ENCODE measurements at places on chromosomes 1 and 21.

- ATAC-seq = no peak
Measured at GRCh38 chr1:204437796-204438570, 26.4 kb upstream of the PPP1R15B start.

DNA sequence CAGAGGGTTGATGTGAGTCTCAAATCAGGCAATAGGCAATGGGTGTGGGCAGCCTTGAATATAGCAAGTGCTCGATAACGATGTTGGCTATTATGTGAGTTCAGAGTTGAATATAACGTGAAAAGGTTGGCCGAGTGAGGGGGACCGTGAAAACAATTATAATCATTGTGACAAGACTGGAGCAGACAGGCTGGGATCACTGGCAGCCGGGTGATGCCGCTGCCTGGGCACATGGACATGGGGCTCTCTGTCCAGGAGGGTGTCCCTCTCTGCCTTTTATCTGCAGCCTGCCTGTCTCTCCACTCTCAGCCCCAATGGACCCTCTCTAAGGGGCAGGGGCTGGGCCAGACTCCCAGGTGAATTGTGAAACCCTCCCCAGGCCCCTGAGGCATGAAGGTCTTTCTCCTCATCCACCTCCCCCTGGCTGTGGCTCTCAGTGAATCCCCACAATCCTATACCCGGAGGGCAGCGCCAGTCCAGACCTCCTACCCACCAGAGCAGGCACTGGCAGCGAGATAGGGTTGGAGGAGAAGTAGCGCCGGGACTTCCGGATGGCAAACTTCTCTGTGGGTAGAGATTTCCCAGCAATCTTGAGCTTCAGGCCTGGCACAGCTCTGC lies 36.4 kb downstream of the TTC39A start:
- ATAC-seq = no peak

DNA sequence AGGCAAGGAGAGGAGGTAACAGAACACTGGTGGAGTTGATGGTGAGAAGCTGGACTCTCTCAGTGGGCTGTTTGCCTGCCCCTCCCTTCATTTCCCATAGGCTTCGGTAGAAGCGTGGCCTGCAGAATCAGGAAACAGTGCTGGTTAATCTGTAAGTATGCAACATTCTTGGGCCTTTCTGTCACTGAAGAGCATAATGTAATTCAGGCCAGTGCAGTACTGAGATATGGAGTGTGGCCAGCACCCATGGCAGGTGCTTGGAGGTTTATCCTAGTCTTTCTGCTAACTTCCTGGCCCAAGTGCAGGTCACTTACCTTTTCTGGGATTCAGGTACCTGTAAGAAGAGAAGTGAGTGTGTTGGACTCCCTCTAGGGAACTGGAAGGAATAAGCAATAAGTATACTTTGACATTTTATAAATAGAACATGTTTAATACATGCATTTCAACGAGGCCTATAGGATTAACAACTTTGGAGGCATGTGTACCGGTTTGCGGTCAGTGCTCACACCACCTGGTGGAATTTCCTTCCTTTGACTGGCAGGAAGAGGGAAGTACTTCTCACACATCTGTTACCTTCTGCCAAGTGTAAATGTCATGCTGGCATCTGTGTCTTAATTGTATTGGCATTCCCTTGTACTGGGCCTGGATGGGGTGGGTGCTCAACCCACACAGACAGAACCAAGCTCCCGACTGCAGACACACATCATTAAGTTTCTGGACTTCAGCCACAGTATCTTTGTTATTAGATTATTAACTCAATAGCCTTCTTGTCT lies 105.5 kb downstream of the KIF26B start:
- no peak for ATAC-seq

GRCh38 chr1:25063591-25064416 lies 133.7 kb upstream of the RUNX3 start:
- ATAC-seq = no peak

GRCh38 chr1:205350124-205350523 lies 6.6 kb downstream of the KLHDC8A start:
- ATAC-seq = peak; percentile 65

GRCh38 chr1:29128739-29129138 lies 5.0 kb upstream of the TMEM200B start:
- no peak for ATAC-seq

DNA sequence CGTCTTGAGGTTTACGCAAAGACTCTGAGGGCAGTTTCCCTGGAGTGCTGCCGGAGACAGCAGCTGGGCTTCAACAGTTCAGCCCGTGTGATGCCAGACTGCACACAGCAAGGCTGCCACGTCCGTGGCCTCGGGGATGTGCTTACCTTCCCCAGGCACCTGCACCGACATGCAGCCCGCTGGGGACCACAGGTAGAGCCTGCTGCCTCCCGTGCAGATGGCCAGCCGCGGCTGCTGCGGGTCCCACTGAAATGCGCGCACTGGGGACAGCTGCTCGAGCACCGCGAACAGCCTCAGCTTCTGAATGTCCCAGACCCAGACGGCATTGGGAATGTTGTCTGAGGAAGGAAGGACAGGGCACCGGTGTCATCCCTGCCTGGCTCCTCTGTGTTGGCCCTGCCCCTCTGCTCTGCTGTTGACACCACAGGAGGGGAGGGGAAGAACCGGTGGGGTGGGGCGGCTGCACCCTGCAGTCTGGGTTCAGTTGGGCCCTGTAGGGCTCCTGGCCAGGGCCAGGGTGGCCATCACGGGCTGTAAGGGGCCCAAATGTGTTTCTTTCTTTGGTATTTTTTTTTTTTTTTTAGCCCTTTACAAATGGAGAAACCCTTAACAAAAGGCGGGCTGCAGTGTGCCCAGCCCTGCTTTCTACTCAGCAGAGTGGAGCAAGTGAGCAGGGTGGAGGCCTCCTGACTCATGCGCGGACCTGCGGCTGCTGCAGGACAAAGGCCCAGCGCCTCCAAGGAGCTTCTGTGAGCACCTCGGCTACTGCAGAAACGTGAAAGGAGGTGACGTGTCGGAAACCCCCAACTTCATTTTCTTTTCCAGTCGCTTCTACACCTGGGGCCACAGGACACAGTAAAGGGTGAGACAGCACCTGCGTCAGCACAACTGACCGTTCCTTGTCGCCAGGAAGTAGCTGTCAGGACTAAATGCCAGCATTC lies 6.8 kb downstream of the TPRG1L start:
- no peak for ATAC-seq

- no peak for ATAC-seq
Measured at GRCh38 chr1:43683560-43683959, 23.8 kb upstream of the ST3GAL3 start.

- ATAC-seq = no peak
Measured at GRCh38 chr1:109959974-109960744, 24.4 kb upstream of the AHCYL1 start.

DNA sequence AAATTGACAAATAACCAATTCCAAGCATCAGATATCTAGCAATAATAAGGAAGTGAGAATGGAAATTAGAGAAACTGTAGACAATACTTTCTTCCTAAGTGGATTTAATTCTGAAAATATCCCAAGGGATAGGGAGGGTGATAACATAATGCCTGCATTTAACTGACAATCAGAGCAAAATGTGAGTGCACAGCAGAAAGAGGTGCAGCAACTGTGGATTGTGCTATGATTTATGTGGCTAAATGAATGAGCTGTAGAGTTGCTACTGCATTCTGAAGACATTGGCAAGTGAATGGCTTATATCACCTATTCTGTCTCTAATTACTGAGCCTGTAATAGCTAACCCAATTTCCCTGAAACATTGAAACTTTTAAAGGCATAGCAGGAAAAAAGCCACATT lies 39.0 kb downstream of the OLFM3 start:
- ATAC-seq = no peak

DNA sequence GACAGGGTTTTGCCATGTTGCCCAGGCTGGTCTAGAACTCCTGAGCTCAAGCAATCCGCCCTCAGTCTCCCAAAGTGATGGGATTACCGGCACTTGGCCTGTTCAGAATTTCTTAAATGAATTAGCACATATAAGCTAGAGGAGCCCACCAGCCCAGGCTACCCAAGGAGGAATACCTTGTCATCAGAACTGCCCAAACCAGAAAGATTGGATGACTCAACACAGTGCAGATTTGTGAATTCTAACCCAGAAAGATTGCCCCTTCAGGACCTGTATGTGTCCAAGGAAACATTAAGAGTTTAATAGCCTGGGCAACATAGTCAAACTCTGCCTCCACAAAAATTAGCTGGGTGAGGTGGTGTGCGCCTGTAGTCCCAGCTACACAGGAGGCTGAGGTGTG lies 14.0 kb upstream of the LIN9 start:
- ATAC-seq = no peak

GRCh38 chr1:46067652-46068051 lies 64.8 kb downstream of the PIK3R3 start:
- no peak for ATAC-seq

DNA sequence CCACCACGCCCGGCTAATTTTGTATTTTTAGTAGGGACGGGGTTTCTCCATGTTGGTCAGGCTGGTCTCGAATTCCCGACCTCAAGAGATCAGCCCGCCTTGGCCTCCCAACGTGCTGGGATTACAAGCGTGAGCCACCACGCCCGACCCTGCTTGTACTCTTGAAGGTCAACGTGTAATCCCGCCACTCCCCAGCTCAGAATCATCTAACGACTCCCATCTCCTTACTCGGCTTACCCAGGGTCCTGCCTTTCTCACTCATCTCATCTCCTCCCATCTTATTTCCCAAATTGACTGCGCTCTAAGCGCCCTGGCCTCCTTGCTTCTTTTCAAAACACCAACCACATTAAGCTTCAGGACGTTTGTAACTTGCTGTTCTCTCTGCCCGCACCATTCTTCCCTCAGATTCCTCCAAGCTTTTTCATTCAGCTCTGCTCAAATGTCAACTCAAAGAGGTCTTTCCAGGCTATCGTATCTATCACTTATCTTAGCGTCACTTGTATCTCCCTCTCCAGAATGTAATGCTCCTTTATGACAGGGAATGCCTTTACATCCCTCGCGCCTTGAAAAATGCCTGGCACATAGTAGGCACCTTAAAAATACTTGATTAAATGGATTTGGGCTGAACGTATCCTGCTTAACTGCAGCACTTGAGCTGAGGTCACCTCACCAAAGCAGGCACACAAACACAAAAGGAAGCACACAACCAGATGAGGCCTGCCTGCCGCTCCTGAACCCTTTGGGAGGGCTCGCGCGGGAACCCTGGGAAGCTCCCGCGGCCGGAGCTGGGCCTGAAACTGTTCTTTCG lies 1.4 kb upstream of the USP1 start:
- ATAC-seq = no peak

GRCh38 chr1:185850366-185850765 lies 116.2 kb downstream of the HMCN1 start:
- no peak for ATAC-seq

- no peak for ATAC-seq
Measured at GRCh38 chr1:25567710-25568089, 24.3 kb downstream of the LDLRAP1 start.

GRCh38 chr1:4133297-4133938 lies 233.3 kb upstream of the C1orf174 start:
- no peak for ATAC-seq

DNA sequence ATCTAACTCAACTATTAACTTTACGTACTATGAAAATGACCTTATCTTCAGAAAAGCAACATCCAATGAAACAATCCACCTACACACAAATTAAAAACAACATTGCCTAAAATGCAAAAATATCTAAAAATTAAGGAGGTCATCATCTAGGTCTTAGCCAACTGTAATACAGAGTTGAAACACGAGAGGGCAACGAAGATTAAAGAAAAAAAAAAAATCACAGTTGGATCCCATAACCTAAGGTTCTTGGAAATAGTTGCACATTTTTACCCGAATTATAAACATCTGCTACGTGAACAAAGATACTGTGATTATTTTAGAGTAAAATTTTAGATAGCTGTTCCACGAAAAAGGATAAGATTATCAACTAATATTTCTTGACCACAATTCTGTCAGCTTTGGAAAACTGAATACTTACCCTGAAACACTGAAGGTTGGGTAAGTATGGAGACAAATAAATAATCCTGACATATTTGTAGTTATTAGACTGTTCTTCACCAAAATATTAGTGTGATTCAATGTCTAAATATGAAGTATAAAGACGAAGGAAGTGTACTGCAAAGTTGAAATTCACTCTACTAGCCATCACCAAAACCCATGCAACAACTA lies 88.0 kb upstream of the AK4 start:
- ATAC-seq = no peak

- no peak for ATAC-seq
Measured at GRCh38 chr21:19603011-19603593, 1199.5 kb upstream of the TMPRSS15 start.

DNA sequence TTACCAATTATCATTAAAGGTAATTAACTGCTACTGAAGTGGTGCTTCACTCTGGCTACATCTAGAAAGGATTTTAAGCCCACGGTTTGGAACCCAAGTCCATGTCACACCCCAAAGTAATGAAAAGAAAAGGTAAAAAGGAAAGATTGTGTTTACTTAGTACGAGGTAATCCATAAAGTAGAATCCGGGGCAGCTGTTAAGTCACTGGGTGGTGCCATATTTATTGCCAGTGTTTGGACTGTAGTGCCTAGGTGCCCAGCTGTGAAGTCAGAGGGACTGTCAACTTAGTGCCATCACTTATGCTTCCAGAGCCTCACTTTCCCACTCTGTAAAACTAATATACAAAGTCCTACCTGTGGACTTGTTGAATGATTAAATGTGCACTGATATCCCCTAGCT lies 52.2 kb upstream of the GRHL3 start:
- no peak for ATAC-seq

DNA sequence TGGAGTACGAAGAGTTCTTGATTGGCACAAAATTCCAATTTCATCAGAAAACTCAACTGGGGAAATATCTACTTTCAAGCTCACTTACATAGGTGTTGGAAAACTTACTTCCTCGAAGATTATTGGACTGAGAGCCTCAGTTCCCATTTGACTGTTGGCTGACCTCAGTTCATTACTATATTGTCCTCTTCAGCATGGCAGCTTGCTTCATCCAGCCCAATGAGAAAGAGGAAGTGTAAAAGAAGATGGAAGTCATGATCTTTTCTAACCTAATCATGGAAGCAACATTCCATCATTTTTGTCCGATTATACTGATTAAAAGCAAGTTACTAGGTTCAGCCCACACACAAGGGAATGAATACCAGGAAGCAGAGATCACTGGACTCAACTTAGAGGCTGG lies 49.4 kb downstream of the HSD3B1 start:
- no peak for ATAC-seq

DNA sequence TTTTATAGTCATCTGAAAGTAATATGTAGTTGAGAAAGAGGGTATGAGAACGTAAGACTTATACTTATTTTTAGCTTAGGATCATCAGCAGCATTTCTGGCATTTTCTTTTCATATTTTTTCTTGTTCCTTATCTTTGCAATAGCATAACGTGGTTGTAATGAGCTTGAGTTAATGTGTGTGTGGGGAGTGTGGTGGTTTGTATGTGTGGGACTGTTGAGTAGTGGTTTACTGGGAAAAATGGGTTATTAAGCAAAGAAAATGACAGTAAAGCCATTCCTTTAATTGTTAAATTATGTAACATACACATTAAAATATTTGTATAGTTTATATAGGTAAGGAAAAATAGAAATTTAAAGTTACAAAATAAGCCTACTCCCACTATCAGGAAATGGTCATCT lies 15.2 kb downstream of the PIP5K1A start:
- ATAC-seq = no peak

All from stimulated activated memory B cell treated with anti-CD40 and anti-IgM and Interleukin-4, amounts not matched to agents 10 μg/mL and 1 μg/mL and 100 μg/mL, for 72 hours (primary cell).